NCI-H2029 (cell line): ENCODE measurements at places on chromosomes 16 and 17.

DNA sequence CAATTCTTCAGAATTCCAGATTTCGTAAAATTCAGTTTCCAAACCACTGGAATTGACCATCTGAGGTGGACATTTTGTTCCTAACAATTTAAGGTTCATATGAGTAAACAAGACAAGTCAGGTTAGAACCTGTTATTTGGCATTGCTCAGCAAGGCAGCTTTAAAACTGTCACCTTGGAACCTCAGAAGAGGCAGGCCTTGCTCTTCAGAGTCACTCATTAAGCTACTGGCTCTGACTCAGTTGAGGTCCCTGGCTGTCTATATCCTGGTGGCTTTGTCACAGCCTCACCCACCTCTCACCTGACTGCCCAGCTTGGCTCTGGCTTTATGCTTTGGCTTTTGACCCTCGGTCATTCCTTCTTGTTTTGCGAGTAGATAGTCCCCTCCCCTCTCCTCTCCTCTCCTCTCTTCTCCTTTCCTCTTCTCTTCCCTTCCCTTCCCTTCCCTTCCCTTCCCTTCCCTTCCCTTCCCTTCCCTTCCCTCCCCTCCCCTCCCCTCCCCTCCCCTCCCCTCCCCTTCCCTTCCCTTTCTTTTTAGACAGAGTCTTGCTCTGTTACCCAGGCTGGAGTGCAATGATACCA, 238.4 kb downstream of the SHISA9 start:
- DNase-seq = no peak

GRCh38 chr17:64243340-64243739, 19.7 kb downstream of the TEX2 start:
- DNase-seq = no peak

DNA sequence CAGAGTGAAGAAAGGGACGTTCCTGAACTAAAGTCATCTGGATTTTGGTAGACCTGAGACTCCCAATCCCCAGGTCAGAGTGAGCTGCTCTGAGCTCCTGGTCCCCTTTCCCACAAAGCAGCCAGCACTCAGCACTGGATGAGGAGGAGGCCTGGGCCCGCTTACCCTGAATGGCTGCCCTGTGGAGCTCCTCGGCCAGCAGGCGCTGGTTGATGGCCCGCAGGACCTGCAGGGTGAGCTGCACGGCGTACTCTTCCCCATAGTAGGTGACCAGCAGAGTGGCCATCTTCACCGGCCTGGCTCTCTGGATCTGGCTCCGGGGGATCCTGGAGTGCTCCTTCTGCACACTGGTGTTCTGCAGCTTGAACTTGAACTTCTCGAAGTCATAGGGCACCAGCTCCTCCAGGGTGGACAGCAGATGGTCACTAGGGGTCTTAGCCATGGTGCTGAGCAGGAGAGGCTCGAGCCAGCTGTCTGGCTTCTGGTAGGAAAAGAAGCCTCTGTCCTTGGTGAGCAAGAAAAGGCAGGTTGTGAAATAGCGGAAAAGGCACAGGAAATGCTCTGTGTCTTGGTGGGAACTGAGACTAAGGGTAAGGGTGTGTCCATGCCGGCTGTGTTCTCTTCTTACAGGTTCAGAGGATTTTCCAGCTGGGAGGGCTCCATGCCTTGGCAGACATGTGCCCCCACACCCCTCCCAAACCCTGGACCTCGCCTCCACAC, at the start of gene MEFV:
TSS of gene MEFV (minus strand) at position 488 of the 720 bp plus-strand sequence. CDS start at position 442, 46 bp downstream.
- DNase-seq = no peak

DNA sequence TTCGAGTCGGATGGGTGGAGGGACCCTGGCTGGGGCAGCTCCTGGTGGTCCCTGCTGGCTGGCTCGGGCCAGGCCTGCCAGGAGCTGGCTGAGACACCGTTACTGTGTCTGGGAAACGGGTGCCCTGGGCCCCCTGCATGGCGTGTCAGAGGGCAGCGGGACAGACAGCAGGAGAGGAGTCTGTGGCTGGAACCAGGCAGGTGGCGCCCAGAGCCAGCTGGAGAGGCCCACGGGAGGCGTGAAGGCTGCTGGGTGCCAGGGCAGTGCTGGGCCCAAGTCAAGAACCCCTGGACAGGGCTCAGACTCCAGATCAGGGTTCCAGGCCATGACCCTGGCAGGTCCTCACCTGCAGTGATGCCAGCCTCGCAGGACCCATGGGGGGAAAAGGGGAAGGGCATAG, 16.6 kb downstream of the SOX8 start:
- no peak for DNase-seq

GRCh38 chr16:57192720-57193486, 6.8 kb downstream of the RSPRY1 start:
- no peak for DNase-seq

DNA sequence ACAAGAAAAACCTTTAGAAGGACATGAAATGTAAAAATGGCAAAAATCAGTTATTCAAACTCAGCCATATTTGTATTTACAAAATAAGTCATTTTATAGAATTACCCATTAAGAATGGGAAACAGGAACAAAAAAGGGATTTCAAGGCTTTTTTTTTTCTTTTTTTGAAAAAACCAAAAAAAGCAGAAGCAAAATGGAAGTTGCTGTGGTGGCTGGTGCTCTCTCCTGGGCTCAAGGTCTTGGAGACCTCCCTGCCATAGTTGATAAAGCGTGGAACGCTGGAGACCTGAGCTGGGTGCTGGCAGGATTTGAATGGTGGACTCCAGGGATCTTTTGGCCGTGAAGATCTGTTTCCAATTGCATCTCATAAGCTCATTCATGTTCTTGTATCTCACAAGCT, 3.1 kb downstream of the PLCG2 start:
- DNase-seq = no peak

GRCh38 chr17:62852195-62852594, 44.1 kb upstream of the MARCHF10 start:
- no peak for DNase-seq

GRCh38 chr16:18783430-18784341, 6.4 kb downstream of the RPS15A start:
- DNase-seq = no peak

DNA sequence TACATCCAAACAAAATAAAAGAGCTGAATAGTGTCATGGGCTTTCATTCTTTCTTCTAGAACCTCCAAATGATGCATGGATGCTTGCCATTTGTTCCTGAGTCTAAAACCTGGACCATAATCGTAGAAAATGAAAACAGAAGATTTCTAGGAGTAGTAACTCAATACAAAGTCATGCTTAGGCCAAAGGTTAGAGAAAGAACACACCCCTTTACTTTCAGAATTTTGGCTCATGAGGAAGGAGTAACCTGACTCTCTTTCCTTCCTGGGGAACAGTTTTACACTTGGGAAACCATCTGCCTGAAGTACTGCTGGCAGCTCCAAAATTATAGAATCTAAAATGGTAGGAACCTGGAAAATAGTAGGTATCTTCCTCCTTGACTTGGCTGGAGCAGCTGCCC, 137.2 kb downstream of the SNX11 start:
- DNase-seq = no peak

GRCh38 chr17:67605256-67605912, 112.4 kb upstream of the NOL11 start:
- no peak for DNase-seq

DNA sequence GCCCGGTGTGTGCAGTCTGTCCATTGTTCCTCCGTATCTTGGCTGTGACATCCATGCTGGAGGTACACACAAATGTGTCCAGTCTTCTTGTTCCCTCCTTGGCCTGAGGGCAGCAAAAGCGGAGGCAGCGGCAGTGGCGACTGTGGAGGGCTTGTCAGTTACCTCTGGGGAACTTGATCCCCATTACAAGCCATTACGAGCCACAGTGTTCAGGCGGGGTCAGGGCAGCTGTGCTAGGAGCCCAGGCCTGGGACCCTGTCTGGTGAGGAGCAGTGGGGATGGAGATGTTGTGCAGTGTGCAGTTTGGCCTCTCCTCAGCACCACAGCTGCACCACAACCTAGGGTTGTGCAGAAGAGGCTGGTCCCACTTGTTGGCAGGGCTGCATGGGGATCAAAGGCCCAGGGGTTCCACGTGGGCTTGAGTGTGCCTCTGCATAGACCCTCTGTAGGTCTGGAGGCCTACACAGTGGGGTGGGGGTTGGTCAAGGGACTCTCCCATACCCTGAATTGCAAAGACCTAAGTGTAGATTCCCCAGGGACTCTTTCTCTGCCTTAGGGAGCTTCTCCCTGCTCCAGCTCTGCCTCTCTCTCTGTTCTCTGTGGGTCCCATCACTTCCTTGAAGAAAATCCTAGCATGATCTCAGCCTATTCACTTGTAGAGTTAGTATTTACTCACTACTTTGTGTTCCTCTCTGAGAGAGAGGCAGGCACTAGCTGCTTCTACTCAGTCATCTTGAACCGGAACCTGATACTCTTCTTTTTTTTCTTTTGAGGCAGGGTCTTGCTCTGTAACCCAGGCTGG, 58.8 kb downstream of the SLFN11 start:
- no peak for DNase-seq

- DNase-seq = no peak
Measured at GRCh38 chr16:66608241-66609138, 4.0 kb downstream of the CMTM3 start.

DNA sequence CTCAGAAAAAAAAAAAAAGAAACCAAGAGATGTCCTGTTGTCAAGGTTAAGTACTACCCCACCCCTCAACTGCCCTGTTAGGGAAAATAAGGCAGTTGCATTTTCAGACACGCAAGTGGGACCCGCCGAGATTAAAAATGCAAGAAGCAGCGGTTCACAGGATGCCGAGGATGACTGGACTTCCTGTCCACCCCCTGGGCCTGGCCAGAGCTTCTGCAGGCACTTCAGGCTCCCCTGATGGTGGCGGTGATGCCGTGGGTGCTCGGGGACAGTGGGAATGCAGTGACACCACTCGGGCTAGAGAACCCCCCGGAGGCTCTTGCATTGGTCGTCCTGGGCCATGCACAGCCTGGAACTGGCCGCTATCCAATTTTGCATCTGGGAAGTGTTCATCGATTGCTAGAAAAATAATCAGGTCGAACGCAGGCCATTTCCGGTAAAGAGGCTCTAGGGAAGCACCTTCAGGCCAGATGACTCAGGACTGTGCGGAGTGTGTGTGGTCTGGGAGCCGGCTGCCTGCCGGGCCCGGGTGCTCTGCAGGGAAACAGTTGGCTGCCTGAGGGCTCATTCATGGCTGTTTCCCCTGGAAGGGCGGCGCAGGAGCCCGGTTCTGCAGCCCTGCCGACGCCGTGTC, 13.4 kb upstream of the CRISPLD2 start:
- no peak for DNase-seq

DNA sequence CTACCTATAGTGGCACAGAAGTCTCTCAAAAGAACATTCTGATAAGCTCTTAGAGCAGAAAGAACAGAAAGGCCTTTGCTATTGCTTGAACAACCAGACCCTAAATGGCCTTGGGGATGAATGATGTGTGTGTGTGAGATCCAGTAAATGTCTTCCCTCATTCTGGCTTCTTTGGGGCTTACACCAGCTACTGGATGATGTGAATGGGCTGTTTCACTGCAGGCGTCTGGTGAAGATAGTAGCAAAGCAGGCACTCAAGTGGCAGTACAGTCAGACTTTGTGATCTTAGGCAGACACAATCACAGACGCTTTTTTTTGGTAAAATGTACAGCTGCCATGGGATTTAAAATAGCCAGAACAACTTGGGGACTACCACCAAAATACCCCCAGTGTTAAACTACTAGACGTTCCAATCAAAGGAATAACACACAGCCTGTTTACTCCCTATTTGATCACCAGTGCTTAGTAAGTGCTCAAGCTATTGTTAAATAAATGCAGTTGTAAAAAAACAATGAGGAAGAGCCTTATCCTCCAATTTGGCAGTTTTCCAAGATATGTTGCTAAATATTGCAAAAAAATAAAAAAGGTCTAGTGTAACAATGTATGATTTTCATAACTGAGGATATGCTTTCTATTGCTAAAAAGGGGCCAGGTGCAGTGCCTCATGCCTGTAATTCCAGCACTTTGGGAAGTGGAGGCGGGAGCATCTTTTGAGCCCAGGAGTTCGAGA, 17.9 kb downstream of the NDUFAB1 start:
- no peak for DNase-seq

GRCh38 chr16:83946781-83947566, 6.1 kb upstream of the OSGIN1 start:
- DNase-seq = no peak

DNA sequence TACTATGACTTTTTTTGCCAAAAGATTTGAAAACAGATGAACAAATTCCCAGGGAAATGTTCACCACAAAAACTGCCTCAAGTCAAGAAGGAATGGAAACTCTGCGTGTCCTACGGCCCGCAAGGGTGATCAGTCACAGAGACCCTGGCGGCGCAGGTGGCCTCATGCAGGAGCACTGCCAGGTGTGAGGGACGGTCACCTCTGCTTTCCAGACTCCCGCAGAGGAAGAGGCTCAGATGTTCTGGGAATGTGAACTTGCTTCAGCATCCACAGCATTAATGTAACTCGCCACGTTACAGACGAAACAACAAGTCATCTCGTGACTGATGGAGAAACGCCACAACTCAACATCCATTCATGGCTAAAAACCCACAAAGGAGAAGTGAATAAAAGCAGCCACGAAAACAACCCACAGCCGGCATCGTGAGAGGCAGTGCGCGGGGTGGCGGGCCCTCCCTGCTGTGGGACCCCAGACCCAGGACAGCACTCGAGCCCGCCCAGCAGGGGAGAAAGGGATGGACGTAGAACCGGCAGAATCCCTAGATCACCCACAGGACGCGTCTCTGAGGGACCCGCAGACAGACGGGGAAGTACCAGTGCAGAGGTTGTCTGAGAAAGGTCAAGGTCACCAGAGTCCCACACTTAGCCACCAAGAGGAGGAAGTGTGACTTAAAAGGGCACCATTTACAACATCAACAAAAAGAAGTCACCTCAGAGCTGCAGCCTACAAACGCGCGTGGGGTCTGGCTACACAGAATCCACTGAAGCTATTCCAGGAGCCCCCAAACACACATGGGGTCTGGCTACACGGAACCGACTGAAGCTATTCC, 76.9 kb upstream of the GNG13 start:
- no peak for DNase-seq

- no peak for DNase-seq
Measured at GRCh38 chr17:29789196-29790170, 140.5 kb downstream of the SSH2 start.

DNA sequence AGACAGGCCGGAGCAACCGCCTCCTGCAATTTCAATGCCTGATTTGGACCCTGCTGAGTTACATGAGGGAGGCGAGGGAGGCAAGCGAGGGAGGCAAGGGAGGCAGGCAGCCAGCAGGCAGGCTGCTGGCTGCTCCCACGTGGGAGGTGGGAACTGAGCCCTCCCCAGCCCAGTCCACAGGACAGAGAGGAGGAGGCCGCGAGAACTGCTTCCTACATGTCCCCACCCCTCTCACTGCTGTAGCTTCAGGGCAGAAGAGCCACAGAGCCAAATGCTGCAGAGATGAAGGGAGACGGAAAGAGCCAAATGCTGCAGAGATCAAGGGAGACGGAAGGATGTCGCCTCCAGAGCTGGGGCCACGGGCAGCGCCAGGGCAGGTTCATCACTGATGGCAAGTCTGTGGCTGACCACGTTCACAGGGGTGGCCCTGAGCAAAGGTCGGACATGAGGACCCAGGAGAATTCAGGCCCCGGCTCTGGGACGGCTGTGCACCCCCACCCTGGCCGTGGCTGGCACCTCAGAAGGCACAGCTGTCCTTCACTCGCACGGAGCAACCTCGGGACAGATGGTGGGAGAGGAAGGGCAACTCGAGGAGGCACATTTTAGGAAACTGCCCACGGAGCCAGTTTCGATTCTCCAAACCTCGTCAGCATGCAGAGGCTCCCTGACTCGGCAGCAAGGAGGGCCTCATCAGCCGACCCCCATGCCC, 21.5 kb downstream of the RPH3AL start:
- DNase-seq = no peak
